Effector CD4-positive, alpha-beta T cell (primary cell): ENCODE measurements at places on chromosomes 12 and 14.
A peak's percentile ranks its signal among the peaks of the same experiment; 100 is the strongest.

DNA sequence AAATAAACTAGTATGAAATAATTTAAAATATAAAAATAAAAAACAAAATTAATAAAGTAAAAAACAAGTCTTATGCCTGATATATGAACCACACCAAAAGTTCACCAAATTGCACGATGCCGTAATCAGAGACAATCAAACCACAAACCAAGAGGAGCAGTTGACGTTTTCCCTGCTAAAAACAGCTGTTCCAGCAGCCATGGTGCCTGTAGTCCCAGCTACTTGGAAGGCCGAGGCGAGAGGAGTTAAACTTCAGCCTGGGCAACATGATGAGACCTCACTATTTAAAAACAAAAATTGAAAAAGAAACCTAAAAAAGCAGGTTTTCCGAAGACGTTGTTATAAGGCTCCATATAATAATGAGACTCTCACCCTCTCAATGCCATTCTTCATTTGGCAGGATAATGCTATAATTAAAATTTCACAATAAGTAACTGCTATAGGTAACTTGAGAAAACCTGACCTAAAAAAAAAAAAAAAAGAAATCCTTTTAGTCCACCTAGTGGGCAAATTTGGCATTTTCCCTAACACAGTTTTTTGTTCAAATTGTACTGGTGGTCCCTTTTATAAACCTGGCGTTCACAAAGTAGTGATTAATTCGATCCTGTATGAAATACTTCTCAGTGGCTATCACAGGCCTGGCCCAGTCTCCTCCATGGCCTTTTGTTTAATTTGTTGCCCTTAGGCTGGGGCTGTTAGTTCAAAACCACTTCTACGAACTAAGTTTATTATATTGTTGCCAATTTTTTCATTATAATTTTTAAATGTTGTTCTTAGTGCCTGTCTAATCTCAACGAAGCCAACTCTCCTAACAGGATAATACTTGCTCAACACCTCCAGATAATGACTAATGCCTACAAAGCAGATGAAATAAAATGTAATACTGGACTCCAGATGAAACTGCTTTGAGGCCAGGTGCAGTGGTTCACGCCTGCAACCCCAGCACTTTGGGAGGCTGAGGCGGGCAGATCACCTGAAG, 62.1 kb downstream of the TNFAIP2 start:
- DNase-seq: no peak

- DNase-seq: no peak
These were observed 24.7 kb downstream of the FOXN4 start for GRCh38 chr12:109284392-109284791.

DNA sequence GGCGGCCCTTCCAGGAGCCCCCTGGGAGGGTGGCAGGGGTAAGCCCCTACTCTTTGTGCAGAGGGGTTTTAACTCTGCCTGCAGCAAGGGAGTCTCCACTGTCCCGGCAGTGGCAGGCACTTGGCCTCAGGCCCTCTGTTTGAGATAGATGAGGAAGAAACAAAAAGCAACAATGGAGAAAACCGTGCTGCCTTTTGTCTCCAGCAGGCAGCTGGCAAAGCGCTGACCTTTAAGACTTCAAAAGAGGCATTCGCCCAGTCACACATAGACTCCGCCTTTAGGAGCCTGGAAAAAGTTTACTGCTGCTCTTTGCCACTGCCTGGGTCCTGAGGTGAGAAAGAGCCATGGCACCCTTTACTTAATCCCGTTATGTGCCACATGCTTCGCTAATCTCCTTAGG, 158.2 kb upstream of the NTF3 start:
- DNase-seq: no peak

DNA sequence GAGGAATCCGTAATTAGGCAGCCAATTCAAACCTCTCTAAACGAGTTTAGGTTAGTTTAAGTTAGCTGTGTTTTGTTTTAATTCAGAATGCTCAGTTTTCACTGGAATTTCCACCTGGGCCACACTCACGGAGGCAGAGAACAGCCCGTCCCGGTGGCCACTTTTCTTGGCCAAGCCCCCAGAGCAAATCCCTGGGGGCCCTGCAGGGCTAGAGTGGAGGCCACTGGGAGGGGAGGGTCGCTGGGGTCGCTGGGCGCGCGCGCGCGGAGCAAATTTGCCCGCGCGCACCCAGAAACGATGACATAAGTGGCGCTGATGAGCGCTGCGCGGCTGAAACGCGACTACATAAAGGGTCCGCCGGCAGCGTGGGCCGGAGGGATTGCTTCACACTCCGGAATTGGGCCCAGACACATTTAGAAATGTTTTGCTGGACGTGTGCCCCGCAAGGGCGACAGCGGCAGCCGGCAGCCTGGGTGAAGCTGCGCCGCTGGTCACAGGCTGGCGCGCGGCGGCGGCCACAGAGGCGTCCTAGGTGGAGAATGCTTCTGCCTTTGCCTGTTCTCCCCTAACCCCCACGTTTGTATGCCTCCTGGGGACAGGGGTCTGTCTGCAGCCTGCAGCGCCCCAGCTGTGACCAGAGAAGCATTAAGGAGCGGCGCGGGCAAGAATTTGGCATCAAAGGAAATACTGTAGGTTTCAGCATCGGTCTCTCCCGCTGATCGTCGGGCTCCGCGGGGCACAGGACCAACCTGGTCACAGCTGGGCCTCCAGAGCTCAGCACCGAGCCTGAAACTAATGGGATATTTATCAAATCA, 37.9 kb upstream of the TBX5 start:
- DNase-seq: no peak

- no peak for DNase-seq
These were observed 11.2 kb downstream of the AHNAK2 start for GRCh38 chr14:104966981-104967385.

- DNase-seq: no peak
These were observed 227.2 kb downstream of the SLC6A15 start for GRCh38 chr12:84685379-84685778.

DNA sequence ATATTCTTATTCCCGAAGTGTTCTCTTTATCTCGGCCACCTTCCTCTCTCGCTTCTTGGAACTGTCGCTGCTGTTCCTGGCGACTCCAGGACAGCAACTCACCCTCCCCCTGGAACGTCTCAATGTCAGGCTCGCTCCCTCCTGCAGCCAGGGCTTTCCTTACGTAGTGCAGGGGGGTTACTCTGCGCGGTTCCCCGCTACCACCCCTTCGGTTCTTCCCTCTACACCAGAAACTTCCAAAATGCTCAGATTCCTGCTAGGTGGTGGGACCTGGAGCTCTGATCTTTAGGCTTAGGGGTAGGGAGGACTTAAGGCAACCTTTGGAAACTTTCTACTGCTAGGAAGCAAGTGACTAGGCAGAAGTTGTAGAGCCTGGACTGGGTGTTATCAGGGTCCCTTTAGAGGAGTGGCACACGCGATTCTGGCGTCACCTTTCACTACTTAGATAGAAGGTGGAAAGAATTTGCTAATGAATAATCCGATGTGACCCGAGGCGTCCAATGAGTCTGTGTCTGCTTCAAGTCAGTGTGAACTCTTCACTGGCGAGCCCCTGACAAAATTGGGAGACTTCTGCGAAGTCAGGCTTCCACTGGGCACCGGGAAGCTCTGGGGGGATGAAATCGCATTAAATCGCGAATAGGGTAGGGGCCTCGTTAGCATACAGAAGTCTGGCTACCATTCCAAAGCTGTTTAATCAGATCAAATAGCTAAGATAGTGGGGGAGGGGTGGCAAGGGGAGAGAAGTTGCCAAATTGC, 900 bp upstream of the DPF3 start:
- no peak for DNase-seq

DNA sequence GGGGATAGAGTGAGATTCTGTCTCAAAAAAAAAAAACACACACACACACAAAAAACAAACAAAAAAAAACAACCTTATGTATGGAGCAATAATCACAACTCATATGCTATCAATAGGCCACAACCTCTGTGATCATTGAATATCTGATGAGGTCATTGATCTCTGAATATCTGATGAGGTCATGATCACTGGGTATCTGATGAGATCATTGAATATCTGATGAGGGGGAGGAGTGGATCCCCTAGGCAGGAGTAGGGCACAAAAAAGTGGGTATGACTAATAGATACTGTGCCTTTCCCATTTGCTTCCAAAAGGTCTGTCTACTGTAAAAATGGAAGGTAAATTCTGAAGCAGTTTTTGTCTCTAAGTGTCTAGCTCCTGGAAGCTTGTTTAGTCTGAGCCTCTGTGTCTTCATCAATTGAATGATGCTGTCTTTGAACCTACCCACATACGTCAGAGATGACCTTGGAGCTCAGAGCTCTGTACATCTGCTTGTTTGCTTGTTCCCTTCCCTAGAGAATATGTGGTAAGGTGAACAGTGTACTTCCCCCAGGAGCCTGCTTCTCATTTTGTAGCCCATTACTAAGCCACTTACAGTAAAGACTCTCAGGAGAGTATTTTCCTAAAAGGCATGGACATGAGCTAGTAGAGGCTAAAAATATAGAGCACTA, 13.6 kb downstream of the PAH start:
- no peak for DNase-seq

DNA sequence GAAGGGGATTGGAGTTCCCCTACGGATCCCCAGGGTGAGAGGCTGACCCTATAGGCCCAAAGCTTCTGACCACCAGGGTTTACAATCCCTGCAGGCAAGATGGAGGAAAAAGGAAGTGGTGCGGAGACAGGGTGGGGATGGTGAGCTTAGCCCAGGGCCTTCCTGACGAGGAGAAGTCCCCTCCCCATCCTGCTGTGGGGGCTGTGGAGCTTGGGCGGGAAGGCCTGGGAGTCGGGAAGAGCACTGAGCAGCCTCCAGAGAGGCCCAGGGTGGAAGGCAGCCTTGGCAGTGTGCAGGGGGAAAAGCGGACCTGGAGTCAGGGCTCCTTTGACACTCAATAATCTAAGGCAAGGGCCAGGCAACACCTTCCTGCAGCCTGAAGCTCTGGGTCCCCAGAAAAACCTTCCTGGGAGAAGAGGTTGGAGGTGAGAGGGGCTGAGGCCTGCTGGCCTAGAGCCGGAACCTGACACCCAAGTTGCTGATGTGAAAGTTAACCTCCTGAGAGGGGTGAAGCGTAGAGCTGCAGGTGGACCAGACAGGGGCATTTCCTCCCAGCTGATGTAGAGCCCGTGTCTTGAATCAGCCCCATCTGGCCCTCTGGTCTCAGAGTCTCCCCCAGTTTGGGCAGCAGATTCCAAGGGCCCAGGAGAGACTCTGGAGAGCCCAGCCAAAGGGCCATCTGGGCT, 6.0 kb downstream of the HDAC7 start:
- no peak for DNase-seq

DNA sequence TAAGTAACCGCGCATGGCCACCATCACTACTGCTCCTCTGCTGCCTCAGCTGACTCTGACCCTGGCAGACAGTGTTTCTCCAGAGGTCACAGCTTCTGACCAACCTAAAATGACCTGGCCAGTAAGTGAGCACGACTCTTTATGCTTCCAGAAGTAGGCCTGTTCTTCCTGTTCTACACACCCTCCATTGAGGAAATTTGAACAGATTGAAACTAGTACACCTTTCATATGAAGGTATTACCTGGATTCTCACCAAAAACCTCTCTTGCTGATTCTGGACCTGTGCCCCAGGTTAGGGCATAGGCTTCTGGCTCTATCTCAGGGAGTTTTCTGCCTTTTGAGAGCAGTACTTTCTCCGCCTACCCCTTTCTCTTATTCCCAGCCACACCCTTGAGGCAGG, 178.4 kb upstream of the FRMD6 start:
- DNase-seq: no peak

- no peak for DNase-seq
These were observed 44.7 kb upstream of the CRACR2A start for GRCh38 chr12:3797531-3798048.

- no peak for DNase-seq
These were observed 44.7 kb downstream of the ABCD2 start for GRCh38 chr12:39574785-39575497.

DNA sequence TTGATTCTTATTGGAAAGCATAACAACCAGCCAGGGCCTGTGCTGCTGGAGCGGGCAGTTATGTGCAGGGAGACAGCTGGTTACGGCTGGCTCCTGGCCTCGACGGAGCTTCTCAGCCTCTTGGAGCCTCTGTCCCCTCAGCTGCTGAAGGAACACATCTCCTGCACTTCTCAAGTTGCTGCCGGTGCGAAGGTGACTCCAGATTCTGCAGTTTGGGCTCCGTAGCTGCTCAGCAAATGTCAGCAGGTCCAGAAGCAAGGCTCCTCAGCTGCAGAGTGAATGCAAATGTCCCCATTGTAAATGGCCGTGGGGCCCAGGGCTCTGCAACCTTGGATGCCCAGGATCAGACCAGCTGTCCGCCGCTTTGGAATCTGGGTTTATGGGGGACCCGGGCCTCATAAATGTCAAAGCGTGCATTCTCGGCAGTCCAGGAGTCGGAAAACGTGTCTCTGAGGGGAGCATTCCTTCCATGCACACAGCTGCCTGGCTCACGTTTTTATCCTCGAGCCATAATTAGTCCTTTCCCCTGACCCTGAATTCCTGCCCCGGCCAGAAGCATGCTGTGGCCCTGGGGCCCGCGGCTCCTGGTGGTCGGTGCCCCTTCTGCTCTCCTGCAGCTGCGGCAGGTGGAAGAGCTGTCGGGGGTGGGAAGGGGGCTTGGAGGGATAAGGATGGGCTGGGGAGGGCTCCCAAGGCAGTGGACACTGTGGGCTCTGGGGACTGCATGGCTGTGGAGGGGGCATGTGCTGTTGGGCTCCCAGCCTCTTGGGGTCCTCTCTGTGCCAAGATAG, 106.0 kb downstream of the KIF26A start:
- DNase-seq: no peak

- DNase-seq: no peak
These were observed 401.7 kb downstream of the DPF3 start for GRCh38 chr14:72492196-72492595.

- no peak for DNase-seq
These were observed 51.2 kb upstream of the RTRAF start for GRCh38 chr14:51938137-51938536.

- DNase-seq: peak; percentile 54
These were observed 54.5 kb downstream of the VCPKMT start for GRCh38 chr14:50061664-50062437.

DNA sequence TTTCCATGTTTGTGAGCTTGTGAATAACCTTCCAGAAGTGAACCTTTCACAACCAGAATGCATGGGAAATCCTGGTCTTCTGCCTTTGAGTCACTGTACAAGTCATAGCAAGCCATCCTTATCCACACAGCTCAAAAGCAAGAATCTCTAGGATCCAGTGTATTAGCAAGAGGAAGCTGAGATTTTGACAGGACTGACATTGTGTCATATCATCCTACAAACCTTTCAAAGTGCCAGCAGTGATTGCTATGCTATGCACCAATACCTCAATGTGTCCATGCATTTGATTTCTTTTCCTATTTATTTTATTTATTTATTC, 13.5 kb upstream of the NRDE2 start:
- DNase-seq: no peak
